Mesangial cell (primary cell): ENCODE measurements at places on chromosomes 5 and 9. TPM values are rescaled to one million over a fixed set of nuclear protein-coding genes. Genes with fewer than 3 reads are reported as not detected.

ABO gene
- total RNA-seq: 1.1 TPM in 1 of 2 replicates, not detected in the other

GRXCR2 gene
- not detected in 2 replicates for total RNA-seq

TRIM7 gene
- 4.1 and 8.8 TPM in 2 replicates for total RNA-seq

FOXI1 gene
- not detected in 2 replicates for total RNA-seq

DMRT3 gene
- 8.8 and 9.6 TPM in 2 replicates for total RNA-seq

TSLP gene
- 0.13 TPM in 1 of 2 replicates, not detected in the other for total RNA-seq

TMEM252 gene
- total RNA-seq: not detected in 2 replicates

CCNH gene
- 49.4 and 70.7 TPM in 2 replicates for total RNA-seq

STPG3 gene
- total RNA-seq: not detected in 2 replicates

LPAR1 gene
- total RNA-seq: 9.9 and 13.7 TPM in 2 replicates

FOCAD gene
- 23.6 and 26.1 TPM in 2 replicates for total RNA-seq

EQTN gene
- total RNA-seq: not detected in 2 replicates

NR4A3 gene
- total RNA-seq: 0.13 TPM in 1 of 2 replicates, not detected in the other

TUSC1 gene
- 18.6 and 31.4 TPM in 2 replicates for total RNA-seq

NKD2 gene
- 0.13 TPM in 1 of 2 replicates, not detected in the other for total RNA-seq

PCDHGA1 gene
- 0.33 and 0.51 TPM in 2 replicates for total RNA-seq

PAPPA gene
- total RNA-seq: 8.4 and 9.5 TPM in 2 replicates

TLE1 gene
- 71.7 and 84.8 TPM in 2 replicates for total RNA-seq

TMC1 gene
- not detected in 2 replicates for total RNA-seq

IER5L gene
- 31.3 and 152 TPM in 2 replicates for total RNA-seq

GALNT12 gene
- 10.3 and 15.2 TPM in 2 replicates for total RNA-seq

PPP2R2B gene
- total RNA-seq: 6.7 and 11.5 TPM in 2 replicates

SRA1 gene
- total RNA-seq: 31.4 and 35.8 TPM in 2 replicates

ZNG1C gene
- 6.2 and 11.6 TPM in 2 replicates for total RNA-seq

ANKRD34B gene
- total RNA-seq: 0.33 and 1.5 TPM in 2 replicates

SYK gene
- total RNA-seq: 6.5 and 7.5 TPM in 2 replicates

MAST4 gene
- 3.4 and 4.7 TPM in 2 replicates for total RNA-seq

MLANA gene
- not detected in 2 replicates for total RNA-seq

NUTM2G gene
- not detected in 2 replicates for total RNA-seq

SPATA31C1 gene
- 0.13 and 0.16 TPM in 2 replicates for total RNA-seq

ADAMTS16 gene
- total RNA-seq: 8.6 and 11.7 TPM in 2 replicates

CRHBP gene
- total RNA-seq: 0.33 and 2.9 TPM in 2 replicates

SV2C gene
- not detected in 2 replicates for total RNA-seq

ZNF454 gene
- total RNA-seq: 1.3 and 2.9 TPM in 2 replicates

ELAVL2 gene
- 0.25 TPM in 1 of 2 replicates, not detected in the other for total RNA-seq

CMBL gene
- total RNA-seq: 4.1 and 9.0 TPM in 2 replicates

SCGB3A1 gene
- 0.38 and 3.9 TPM in 2 replicates for total RNA-seq

SLC36A3 gene
- not detected in 2 replicates for total RNA-seq

SMARCA2 gene
- 38.6 and 60.1 TPM in 2 replicates for total RNA-seq

CTSL gene
- total RNA-seq: 64.7 and 70.9 TPM in 2 replicates

ORM1 gene
- total RNA-seq: not detected in 2 replicates

SPATA24 gene
- total RNA-seq: 3.4 and 3.6 TPM in 2 replicates

SMIM32 gene
- not detected in 2 replicates for total RNA-seq

HSPA5 gene
- total RNA-seq: 136 and 218 TPM in 2 replicates

SPATA31A3 gene
- total RNA-seq: not detected in 2 replicates

LURAP1L gene
- total RNA-seq: 3.9 and 4.1 TPM in 2 replicates

PTPN3 gene
- total RNA-seq: 11.4 and 19.0 TPM in 2 replicates

MYMK gene
- total RNA-seq: not detected in 2 replicates

CYFIP2 gene
- total RNA-seq: 20.5 and 36.4 TPM in 2 replicates

KCNV2 gene
- total RNA-seq: not detected in 2 replicates

TYRP1 gene
- total RNA-seq: not detected in 2 replicates

FBN2 gene
- 24.6 and 28.3 TPM in 2 replicates for total RNA-seq

SOHLH1 gene
- total RNA-seq: not detected in 2 replicates

RLN2 gene
- 1.0 and 2.3 TPM in 2 replicates for total RNA-seq

CYLC2 gene
- not detected in 2 replicates for total RNA-seq
